ENCODE measurements at places on chromosomes 2 and 18.
A peak's percentile ranks its signal among the peaks of the same experiment; 100 is the strongest.

DNA sequence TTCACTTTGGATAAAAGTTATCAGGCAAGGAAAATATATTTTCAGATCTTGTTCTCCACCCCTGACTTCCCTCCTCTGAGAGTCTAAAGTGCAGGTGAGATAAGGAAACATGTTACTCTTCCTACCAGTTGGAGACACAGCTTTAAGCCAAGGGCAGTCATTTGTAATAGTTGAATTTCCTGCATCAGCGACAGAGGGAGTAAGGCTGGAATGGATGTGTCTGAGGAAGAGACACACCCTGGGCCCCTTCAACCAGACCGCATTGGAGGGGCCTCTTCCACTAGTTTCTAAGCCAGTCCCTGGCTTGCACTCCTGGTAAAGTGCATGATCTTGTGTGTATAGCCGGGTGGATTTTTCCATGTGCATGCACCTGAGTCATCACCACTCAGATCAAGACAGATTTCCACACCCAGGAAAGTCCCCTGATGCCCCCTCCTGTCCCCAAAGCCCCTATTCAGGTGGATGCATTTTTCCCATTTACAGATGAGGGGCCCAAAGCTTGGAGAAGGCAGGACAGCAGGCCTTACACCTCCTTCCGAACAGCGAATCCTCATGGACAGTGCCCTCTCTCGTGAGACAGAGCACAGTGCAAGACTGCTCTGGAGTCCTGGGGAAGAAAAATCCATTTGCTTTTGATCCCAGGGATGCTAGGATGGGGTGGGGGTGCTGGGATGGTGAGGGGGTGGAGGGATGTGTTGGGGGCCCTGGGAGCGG lies 66.7 kb upstream of the SH3RF3 start:
- DNase-seq: no peak

GRCh38 chr2:201233192-201233811 lies 27.0 kb upstream of the CASP8 start:
- DNase-seq: peak; percentile 59

DNA sequence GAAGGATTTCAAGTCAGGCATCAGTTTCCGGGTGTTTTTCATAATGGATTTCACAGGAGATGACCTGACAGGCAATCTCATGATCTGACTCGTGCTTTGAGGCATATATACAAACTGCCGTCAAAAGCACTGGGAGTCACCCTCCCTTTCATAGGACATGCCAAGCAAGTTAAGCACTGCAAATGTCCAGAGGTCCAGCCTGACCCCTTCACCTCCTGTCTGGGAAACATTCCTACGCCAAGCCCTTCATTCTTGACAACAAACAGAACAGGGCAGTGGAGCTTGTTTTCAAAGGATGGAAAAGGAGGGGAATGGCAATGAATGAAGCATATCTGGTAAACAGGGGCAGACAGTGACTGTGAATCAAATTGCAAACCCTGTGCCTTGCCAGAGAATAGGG lies 963.6 kb downstream of the BCL11A start:
- no peak for DNase-seq

GRCh38 chr2:6924101-6924923 lies 7.1 kb downstream of the RNF144A start:
- no peak for DNase-seq

DNA sequence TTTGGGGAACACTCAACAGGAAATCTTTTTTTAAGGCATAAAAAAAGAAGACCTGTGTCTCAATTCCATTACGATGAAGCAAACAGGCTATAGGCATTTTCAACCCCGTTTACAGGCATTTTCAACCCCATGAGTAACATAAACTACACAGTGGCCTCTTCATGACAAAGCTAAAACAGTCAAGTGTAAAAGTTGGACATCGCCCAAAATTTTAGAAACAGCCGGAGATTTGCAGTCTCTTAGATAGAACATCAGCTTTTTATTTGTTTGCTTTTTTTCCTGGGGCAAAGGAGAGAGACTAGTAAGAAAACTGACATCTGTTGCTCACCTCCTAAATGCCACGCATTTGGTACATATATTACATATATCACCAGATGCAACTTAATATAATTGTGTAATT lies 173.7 kb downstream of the CMPK2 start:
- DNase-seq: no peak

- DNase-seq: no peak
Measured at GRCh38 chr2:174764280-174765255, at the start of gene CHRNA1. CHRNA1 (minus strand) TSS chr2:174764472; CDS start chr2:174764394, 78 bp downstream.

GRCh38 chr2:176501617-176502016 lies 232.4 kb downstream of the MTX2 start:
- no peak for DNase-seq

- no peak for DNase-seq
Measured at GRCh38 chr18:54250846-54251261, 18.5 kb upstream of the POLI start.

DNA sequence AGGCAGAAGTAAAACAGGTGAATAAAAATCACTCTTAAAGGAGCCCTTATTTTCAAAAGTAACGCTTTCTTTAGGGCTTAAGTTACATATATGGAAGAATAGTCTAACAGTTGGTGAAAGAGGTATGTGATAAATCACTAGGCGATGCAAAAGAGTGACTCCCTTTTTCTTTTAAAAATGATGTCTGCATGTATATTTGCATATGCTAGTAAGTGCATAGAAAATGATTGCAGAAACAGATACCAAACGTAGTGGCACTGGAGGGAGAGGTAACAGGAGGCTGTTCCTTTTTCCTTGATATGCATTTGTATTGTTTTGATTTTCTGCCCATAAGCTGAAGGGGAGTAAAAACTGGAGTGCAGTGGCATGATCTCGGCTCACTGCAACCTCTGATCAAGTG lies 158.3 kb downstream of the PRPF40A start:
- no peak for DNase-seq

- no peak for DNase-seq
Measured at GRCh38 chr2:233262562-233262961, 11.1 kb downstream of the ATG16L1 start.

GRCh38 chr2:12201369-12201768 lies 454.9 kb downstream of the LPIN1 start:
- no peak for DNase-seq

DNA sequence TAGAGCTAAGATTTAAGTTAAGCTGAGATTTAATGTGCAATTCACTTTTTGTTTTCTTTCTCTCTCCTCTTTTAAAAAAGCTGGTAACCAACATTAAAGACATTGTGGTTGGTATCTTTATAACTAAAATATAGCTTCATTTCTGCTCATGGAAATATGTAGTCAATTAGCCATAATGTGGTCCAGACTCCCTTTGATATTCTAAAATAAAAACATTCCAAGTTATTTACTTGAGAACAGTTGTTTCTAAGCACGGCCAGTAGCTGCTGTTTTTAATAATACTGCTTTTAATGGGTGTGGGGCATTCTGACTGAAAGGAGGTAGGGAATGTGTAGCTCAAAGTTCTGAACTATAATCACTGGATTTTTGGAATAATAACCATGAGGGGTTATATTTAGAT lies 183.3 kb upstream of the FBXO11 start:
- no peak for DNase-seq

DNA sequence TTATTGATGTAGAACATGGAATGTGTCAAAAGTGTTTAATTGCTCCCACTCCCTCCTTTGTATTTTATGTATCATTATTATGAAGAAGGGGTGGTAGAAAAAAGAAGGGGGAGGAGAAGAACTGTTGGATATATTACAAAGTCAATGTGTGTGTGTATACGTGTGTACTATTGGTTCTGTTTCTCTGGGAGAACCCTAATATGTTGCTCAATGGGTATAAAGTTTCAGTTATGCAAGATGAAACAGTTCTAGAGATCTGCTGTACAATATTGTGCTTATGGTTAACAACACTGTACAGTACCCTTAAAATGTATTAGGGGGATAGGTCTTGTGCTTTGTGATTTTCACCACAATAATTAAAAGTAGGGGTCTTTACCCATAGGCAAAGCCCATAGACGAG lies 58.1 kb upstream of the ZC3H15 start:
- DNase-seq: no peak

- no peak for DNase-seq
Measured at GRCh38 chr2:55137024-55137958, 87.0 kb upstream of the RTN4 start.

DNA sequence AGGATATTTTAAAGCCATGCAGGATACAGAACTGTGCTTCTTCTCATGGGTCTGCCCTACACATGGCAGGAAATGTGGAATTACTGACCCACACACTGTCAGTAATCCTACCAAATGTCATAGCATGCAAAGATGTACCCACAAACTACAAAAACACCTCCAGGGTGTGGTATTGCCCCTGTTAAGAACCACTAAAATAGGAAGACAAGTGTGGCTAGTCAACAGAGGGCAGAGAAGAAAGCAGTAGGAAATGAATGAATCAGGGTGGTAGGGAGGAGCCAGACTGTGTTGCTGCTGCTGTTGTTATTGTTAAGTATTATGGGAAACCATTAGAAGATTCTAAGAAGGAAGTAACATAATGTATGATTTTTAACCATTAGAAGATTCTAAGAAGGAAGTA lies 556.7 kb upstream of the ACVR2A start:
- no peak for DNase-seq

DNA sequence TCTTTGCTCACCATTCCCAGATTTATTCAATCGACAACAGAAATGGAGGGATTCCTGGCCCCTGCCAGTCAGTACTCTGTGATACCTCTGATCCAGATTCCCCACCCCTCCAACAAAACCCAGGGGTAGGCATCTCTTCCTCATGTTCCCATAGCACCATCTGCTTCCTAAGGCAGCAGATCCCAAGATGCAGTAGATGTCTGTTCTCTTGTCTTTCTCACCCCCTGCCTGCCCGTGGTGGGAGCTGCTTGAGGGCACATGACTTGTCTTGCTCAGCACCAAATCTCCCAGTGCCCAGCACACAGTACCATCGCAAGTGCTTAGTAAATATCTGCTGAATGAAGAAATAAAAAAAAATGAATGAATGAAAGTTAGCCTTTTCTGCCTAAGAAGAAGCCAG lies 98.2 kb downstream of the ZBTB7C start:
- no peak for DNase-seq

GRCh38 chr2:177783091-177783490 lies 289.5 kb downstream of the PDE11A start:
- no peak for DNase-seq

GRCh38 chr2:216633616-216634369 lies 573 bp downstream of the IGFBP2 start:
- no peak for DNase-seq

- DNase-seq: no peak
Measured at GRCh38 chr2:180747728-180748127, 232.7 kb upstream of the UBE2E3 start.

DNA sequence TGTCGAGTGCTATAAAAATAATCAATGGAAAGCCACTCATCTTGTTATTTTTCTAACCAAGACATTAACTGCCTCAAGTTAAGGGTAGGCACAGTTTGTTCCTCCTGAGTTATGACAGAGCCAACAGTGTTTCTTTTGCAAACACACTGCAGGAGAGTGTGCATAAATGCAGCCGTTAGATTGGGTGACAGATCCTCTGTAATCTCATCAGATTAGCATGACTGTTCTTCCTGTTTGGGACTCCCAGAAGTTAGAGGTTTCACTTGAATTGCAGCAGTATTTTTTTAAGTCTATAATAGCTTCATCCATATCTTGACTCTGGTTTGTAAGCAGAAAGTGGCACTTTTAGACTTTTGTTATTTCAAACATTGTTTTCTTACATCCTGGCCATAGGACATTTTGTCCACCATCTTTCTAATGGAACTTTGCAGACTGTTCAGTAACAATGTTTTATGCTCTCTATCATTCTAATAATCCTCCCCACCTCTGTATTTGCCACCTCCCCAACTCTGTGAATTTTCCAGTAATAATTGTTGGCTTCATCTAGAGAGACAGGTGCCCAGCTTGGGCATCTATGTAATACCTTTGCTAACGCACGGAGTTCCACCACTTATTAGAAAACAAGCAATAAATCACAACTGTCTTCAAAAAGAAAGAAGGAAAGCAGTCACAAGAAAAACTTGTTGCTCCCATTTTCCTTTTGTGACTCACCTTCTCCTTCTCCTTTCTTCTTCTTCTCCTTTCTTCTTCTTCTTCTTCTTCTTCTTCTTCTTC lies 560.0 kb downstream of the ADCYAP1 start:
- no peak for DNase-seq

- DNase-seq: no peak
Measured at GRCh38 chr2:126725580-126725979, 69.6 kb downstream of the GYPC start.

DNA sequence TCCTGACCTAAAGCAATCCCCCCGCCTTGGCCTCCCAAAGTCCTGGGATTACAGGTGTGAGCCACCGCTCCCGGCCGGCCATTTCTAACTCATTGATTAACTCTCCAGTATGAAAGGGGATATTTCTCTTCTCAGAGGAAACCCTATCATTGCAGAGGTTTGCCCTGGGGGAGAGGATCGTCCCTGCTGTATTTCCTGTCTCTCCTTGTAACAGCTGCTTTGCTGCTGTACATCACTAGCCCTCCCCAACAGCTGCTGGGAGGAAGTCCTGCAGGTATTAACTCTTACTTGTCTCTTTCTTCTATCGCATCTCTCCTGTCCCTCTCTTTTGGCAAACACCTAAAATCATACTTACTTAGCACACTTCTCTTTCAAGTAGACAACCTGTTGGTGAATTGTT lies 219.0 kb upstream of the DSEL start:
- no peak for DNase-seq

DNA sequence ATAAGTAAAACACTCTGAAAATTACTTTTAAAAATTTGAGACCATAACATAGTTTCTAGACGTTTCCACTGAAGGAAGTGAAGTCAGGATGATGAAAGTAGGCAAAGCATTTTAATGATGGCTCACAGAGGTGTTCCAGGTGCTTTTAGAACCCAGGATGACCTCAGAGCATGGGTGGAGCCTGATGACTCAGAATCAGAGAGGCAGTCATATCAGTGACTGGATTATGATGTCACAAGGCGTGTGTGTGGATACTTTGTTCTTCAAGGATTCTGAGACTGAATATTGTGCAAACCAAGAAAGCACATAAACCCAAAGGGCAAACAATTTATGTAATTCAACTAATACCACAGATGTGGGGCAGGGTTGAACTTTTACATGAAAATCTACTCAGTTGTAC lies 208.0 kb upstream of the FBXO11 start:
- DNase-seq: peak; percentile 26

GRCh38 chr2:226489775-226490541 lies 309.7 kb downstream of the IRS1 start:
- peak; percentile 39 for DNase-seq

GRCh38 chr2:200253639-200254038 lies 52.9 kb upstream of the SPATS2L start:
- no peak for DNase-seq

GRCh38 chr2:70709275-70710037 lies 58.5 kb downstream of the ADD2 start:
- peak; percentile 25 for DNase-seq

DNA sequence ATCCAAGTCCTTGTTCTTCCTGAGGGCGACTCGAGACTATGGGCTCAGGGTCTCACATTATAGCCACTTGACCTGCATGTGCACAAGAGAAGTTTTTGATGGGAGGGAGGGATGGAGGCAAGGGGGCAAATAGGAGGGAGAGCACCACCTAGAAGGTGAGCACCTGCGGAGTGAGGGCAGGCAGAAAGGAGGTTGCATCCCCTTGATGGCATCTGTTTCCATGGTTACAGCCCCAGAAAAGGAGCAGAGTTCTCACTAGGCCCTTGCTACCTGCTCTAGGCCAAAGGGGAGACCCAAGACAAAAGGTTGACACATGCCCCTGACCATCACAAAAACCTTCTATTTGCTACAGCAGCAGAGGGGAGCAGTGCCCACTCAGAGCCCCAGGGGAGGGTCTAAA lies 131.5 kb upstream of the SERTAD2 start:
- no peak for DNase-seq

- no peak for DNase-seq
Measured at GRCh38 chr2:158716921-158717320, 78.2 kb upstream of the DAPL1 start.

Data from H54 (cell line).